Osteoblast (primary cell): ENCODE measurements at places on chromosomes 7 and 10.

- peak; percentile 87 for DNase-seq
Measured at GRCh38 chr7:43522406-43523156, 60.3 kb upstream of the STK17A start.

GRCh38 chr10:68784476-68784875 is 42.9 kb upstream of the STOX1 start:
- peak; percentile 50 for DNase-seq

DNA sequence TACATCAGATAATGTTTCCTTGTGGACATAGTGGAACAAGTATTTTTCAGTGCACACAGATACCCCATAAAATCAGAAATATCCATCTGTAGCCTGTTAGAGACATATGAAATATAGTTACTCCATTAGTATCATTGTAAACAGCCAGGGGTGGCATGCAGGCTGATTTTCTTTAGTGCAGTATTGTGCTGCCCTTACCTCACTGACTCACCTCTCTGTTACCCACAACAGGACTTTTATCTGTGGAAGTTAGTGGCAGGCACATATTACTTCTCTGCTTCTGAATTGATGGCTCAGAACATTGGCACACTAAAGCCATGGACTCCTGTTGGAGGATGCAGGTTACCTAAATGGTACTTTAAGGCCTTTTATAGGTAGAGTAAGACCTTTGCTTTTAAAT is 70.0 kb downstream of the SLC25A40 start:
- no peak for DNase-seq

DNA sequence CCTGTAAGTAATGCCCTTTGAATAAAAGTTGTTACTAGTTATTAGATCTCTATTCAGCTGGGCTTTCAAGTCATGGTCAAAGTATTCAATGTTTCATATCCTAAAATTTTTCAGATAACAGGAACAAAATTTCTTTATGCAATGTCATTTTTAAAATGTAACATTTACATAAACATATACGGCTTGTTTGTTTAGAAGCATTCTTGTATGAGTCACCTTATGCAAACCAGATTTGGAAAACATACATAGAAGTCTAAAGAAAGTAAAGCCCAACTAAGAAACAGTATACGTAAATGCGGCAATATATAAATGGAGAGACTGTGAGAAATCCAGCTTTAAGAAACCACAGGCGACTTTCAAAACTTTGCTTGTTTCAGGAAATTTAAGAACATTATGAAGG is 10.5 kb downstream of the TMEM168 start:
- DNase-seq, result no peak

GRCh38 chr7:158468181-158468580 is 119.4 kb downstream of the PTPRN2 start:
- DNase-seq, result no peak

GRCh38 chr10:103763374-103764202 is 91.8 kb downstream of the SH3PXD2A start:
- no peak for DNase-seq

DNA sequence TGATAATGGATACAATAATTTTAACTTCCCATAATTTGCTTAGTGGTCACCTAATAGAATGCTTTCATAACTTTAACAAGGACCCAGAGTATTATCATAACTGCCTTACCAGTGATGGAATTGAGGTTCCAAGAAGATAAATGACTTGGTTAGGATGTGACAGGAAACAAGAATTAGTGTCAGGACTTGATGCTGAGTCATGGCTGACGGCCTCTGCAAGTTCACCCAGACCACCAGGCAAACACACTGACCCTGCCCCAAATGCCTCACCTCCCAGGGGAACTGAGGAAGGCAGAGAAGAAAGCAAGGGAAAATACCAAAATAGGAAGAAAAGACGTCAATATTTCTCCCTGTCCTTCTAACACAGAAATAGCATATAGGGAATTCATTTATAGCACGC is 636.3 kb downstream of the PARD3 start:
- no peak for DNase-seq

GRCh38 chr10:127945341-127945758 is 38.4 kb downstream of the PTPRE start:
- DNase-seq, result no peak

- DNase-seq, result no peak
Measured at GRCh38 chr7:26787701-26788100, 76.7 kb downstream of the SKAP2 start.

DNA sequence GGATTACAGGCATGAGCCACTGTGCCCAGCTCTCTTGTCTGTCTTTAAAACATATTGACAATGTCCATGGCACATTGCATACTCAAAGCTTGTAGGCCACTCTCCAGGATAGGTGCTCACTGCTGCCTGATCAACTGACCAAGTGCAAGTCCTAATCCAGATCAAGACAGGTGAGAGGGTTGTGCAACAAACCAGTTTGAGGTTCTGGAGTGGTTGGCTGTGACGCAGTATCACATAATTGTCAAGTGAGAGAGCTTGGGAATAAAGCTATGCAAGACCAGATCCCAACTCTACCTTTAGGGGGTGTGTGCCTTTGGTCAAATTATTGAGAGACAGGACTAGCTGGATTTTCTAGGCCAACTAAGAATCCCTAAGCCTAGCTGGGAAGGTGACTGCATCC is 43.0 kb upstream of the OPN4 start:
- DNase-seq, result no peak

- DNase-seq, result peak; percentile 25
Measured at GRCh38 chr10:74460812-74461211, 309.8 kb downstream of the ADK start.

- DNase-seq, result peak; percentile 61
Measured at GRCh38 chr10:91596825-91597196, 36.1 kb downstream of the PPP1R3C start.

- no peak for DNase-seq
Measured at GRCh38 chr10:124043310-124044142, 49.9 kb downstream of the CHST15 start.

GRCh38 chr10:116992183-116992582 is 12.8 kb downstream of the SHTN1 start:
- no peak for DNase-seq

- no peak for DNase-seq
Measured at GRCh38 chr7:133887459-133887858, 239.7 kb upstream of the LRGUK start.

GRCh38 chr7:27110186-27111031 is 7.9 kb upstream of the HOXA2 start:
- DNase-seq, result peak; percentile 97
